ENCODE measurements at places on chromosomes 3 and 15.

DNA sequence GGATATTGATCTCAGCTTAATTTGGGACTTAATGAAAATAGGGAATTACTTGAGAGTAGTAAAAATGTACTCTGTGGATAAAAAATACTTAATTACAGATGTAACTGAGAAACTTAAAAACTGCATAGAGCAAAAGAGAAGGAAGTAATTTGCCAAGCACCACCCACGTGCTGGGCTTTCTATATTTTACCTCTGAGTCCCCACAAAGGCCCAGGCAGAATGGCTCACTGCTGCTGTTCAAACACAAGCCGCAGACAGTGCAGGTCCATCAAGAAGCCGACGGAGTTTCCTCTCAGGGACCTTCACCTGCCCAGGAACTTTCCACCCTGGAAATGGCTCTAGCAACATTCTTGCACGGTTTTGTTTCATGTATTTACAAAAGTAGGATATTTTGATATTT, 77.2 kb upstream of the TRPM1 start:
- no peak for DNase-seq

DNA sequence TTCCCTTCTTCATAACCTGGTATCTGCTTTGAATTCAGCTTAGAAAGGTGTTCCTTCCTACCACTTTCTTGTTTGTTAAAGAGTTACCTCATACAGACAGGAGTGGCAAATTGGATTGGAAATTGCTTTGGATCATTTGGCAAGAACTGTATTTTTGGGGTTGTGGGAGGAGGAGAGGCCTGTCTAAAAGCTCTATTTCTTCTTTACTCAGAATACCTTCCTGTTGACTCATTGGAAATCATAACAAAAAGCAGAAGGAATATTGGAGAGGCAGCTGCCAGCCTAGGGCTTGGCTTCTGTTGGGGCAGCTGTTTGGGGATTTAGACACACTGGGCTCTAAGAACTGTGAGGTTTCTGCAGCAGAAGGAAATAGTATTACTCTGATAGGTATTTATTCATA, 14.2 kb downstream of the IQGAP1 start:
- peak; percentile 79 for DNase-seq

- DNase-seq = no peak
These were observed 158.0 kb downstream of the CDIN1 start for GRCh38 chr15:36737430-36737891.

DNA sequence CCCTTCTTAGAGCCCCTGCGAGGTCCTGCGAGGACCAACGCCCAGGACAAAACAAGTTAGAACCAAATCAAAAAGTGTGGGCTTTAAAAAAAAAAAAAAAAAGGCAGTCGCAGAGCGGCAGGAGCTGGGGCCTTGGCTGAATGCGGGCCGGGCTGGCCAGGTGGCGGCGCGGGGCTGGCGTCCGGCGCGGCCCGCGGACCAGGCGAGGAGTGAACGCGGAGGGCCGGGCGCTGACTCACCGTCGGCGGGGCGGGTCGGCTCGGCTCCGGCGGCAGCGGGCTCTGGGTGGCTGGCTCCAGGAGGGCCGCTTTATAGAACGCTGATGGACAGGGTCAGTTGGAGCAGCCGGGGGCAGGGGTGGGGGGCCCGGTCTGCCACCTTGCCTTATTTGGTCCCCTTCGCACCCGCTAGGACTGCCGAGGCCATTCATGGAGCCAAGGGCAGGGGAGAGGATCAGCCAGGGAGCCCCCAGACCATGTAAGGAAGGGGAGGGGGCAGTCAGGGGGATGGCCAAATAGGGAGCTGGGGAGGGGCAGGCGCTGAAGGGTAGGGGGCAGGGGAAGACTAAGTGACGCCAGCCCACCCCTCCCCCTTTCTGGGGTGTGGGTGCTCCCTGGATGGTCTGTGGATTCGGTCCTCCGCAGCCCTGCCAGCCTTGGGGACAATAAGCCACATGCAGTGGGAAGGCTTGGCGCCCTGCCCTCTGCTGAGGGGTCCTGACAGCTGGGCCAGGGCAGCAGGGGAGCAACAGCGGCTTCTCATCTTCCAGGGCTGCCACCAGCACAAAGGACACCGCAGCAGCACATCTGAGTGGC, at the start of gene ACTC1:
TSS of gene ACTC1 (minus strand) at position 283 of the 815 bp plus-strand sequence. CDS start 741 bp downstream, outside the sequence.
- DNase-seq = no peak

- DNase-seq = no peak
These were observed 18.7 kb upstream of the KPNA1 start for GRCh38 chr3:122533480-122533879.

GRCh38 chr3:105676621-105677300, 192.1 kb downstream of the CBLB start:
- DNase-seq = no peak

DNA sequence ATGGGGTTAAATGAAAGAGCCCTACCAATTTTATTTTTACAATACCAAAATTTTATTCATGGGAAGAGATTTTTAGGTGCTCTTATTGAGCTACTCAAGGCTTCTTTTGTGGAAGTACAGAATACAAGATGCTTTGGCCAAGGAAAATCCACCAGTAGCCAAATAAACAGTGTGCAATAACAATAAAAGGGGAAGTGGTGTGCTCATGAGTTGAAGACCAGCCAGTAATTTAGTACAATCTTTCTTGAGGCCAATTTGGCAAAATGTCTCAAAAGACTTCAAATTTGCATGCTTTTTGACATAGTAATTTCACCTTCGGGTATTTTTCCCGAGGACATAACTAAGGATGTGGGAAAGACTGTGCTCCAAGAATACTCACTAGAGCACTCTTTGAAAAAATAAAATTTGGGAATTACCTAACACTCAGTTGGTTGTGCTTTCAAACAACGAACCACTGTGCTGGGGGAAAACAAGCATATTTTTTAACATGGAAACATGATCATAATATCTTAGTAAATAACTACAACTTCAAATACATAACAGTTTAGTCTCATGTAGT, 294.0 kb downstream of the DIPK2A start:
- peak; percentile 17 for DNase-seq

DNA sequence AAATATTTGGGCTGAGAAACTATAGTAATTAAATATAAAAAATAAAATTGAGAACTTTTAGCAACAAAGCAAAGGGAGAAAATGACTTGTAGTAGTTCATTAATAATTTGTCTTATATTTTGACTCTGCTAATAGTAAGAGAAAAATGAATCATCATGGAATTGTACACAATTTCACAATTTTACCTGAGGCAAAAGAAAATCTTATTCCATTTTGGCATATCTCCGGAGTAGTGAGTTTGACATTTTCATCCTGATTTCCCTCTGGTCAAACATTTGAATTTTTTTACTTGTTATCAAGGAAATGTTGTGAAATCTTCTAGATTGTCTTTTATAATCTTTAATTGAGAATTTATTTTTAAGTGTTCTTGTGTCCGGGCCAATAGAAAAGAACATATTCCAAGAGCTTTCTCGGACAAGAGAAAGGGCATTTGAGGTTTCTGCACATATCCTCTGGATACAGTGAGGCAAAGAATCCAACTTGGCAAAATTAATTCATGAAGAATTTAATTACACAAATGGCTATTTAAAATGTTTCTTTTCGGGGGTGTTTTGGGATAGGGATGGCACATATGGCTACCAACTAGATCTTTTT, 89.3 kb upstream of the IGSF10 start:
- DNase-seq = no peak

- DNase-seq = no peak
These were observed 62.2 kb downstream of the OSTN start for GRCh38 chr3:191261304-191261638.

DNA sequence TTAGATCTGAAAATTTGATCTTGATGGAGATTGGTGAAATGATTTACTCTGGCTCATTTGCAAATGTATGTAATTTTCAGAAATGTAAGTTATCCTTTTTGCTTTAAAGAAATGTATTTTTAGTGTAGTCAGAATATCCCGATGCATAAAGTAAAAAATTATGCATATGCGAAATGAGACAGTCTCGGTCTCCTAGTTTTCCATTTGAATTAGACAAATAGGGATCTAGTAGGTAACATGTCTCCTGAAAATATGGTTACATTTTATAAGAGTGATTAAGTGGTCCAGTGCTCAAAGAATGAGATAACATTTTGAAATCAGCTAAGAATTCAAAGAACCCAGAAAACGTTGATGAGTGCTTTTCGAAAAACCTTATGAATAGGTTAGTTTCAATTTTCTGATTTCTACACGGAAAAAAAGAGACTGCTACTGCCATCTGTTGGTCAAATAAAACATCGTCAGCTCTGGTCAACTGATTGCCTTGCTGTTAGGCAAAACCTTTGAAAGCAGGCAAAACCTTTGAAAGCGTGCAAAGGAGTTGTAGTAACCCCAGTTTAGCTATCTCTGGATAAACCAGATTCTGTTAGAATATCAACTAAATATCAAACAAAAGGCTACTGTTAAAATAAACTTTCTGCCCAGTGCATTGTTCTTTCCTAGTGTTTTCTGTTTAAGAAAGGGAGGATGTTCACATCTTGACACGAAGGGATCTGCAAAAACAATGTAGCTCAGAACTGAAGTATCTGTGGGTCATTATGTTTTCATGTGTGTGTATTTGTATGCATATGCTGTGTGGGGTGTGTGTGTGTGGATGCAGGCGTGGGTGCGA, 59.3 kb upstream of the CHMP2B start:
- DNase-seq = peak; percentile 44

DNA sequence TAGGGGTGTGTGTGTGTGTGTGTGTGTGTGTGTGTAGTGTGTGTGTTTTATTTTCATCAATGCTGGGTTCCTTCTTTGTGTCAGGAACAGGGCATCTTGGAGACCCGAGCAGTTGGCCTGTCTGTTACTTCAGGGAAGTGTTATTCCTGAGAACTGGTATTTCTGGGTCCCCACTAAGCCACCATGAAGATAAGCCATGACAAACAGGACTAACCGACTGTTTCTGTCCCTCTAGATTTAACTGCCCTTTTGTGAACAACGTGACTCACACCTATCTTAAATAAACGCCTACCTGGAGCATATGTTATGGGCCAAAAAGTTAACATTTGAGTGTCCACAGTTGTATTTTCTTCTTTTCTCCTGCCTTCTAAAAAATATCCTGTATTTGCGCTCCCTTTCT, 19.5 kb downstream of the SIDT1 start:
- no peak for DNase-seq

GRCh38 chr3:73580343-73580742, 44.4 kb downstream of the PDZRN3 start:
- no peak for DNase-seq

DNA sequence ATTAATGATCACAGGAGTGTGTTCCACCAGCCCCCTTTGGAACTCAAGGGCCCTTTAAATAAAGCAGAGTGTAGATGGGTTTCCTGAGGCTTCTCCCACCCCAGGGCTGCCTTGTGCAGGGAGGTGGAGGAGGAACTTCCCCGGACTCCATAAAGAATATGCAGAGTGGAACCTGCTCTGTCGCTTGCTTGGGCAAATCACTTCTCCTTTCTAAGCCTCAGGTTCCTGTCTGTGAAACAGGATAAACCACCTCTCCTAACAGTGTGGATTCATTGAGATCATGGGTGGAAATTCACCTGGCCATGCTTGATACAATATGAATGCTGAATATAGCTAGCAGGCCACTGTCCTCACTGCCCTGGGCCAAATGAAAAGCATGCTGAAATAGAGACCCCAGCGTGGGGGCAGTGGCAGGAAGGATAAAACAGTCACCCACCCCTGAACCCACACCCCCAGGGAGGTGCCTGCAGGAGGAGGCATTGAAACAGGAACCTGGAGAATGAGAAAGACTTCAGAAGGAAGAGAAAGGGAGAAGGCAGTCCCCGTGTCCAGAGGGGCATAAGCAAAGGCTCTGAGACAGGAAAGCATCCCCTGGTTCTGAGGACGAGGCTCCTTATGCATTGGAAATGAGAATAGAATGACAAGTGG, 41.1 kb upstream of the CHRNB4 start:
- no peak for DNase-seq

DNA sequence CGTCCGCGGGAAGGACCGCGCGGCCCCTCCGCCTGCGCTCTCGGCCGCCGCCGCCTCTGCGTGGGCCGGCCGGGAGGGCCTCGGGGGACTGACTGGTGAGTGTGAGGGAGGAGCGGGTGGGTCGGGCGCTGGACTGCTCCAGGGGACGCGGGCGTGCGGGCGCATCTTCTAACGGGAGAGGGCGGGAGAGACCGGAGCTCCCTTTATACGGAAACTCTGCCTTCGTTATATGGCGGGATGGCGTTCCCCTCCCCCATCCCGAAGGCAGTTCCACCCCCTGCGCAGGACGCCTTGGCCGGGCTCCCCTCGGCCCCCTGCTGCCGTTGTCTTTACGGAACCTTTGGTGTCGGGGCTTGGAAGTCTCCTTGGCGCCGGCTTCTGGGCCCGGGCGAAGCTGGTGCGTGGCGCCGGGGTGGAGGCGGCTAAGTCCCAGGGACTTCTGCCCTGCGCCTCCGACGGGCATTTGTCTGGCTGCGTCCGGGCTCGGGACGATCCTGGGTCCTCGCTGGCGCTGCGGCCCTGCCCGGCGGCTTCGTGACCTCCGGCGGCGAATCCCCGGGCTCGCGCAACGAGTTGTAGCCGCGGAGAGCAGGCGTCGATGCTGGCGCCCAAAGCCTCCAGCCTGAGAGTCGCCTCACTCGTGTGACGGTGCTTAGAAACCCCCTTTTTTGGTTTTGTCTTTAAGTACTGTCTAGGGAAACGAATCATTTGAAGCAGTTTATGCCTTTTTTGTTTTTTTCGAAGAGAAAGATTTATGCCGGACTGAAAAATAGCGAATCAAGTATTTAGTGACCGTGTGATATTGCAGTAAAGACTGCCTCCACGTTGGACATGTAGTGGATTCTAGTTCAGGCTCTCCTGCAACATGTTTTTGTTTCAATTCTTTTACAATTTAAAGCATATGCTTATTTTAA, 623 bp downstream of the ZNF639 start:
- DNase-seq = peak; percentile 60

GRCh38 chr3:18245721-18246120, 179.4 kb downstream of the SATB1 start:
- DNase-seq = no peak

DNA sequence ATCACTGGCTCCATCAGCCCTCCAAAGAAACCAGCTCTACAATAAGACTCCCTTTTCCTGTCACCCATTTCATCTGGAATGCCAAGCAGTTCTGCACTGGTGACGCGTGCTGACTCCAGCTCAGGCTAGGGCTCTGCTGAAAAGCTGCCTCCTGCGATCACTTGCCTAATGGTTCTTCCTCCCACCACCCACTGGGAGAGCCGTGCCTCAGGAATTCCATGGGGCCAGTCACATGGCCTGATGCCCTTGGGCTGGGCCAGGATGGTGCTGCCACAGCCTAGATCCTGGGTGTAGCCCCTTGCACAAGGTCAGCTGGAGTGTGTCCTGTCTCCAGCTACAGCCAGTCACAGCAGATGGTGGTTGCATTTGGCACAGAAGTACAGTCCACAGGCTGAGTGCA, 98.9 kb downstream of the DNAJB8 start:
- no peak for DNase-seq

- DNase-seq = no peak
These were observed 162.6 kb downstream of the CCNL1 start for GRCh38 chr3:156997351-156997750.

GRCh38 chr15:78003539-78004008, 73.9 kb downstream of the TBC1D2B start:
- no peak for DNase-seq

DNA sequence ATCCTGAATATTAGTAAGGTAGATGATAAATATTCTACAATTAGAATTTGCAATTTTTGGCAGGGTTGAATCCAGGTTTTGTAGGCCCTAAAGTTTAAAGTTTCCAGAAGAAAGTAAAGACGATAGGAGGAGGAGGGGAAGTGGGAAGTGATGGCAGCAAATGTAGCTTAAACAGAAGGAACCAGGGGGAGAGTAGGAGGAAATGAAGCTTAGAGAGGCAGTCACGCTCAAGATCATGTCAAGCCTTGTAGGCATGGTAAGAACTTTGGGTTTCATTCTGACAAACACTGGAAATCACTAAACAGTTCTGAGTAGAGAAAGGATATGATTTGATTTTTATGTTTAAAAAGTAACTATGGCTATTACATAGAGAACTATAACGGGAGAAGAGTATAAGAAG, 63.9 kb downstream of the NR2E3 start:
- no peak for DNase-seq
